ENCODE measurements at places on chromosomes 2 and 18.
A peak's percentile ranks its signal among the peaks of the same experiment; 100 is the strongest.

DNA sequence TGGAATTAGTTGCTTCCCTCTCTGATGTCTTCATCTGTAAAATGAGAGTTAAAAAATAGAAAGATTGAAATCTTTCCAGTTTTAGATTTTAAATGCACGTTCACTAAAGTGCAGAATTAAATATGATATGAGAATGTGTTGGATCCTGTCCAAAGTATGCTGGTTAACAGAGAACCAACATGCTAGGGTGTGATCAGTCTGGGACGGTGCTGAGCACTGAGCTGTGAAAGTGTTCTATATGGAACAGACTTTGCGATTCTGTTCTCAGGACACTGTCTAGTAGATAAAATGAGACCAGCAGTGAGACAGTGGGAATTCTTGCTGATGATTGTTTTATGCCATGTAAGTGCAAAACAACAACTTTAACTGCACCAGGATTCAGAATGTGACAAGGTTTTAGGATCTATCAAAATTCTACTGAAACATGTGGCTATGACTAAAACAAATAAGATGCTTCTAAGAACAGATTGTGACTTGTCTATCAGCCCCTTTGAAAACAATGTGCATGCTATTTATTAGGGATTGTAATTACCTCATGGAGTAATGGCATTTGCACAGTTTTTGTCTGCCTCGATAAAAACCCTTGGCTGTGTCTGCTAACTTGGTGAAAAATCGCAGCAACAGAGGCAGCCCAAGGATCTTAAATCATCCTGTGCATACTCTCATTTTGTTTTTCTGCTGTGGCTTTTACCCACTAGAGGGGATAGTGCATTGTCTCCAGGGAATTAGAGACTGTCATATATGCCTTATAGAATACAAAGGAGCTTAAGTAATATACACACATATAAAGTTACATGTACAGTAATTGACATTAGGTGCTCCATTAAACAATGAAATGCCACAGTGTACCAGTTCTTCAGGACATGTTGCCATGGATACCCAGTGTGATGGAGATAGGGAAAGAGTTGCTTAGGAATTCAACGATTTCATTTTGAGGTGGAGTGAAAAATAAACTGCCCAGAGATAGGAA is 55.1 kb downstream of the MAP3K20 start:
- no peak for DNase-seq

- DNase-seq, result no peak
These were observed 159.1 kb upstream of the CREB1 start for GRCh38 chr2:207370646-207371045.

GRCh38 chr2:128271597-128271910 is 47.1 kb downstream of the HS6ST1 start:
- DNase-seq, result peak; percentile 12

DNA sequence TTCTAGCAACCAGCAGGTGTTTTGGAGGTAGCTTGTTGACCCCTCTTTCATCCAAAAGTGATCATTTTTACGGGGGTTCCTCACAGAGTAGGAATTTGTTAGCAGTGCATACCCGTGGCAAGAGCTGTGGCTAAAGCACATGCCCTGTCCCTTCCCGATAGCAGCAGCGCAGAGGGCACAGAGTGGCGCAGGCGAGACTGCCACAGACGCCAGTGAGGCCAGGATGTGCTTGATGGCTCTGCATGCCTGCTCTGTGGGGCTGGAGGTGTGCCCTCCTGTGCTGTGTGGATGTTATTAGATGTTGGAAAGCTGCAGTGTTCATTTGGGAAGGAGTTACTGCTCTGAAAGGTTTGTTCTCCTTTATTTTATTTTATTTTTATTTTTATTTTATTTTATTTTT is 153.6 kb downstream of the FAM210A start:
- peak; percentile 24 for DNase-seq
